NCI-H2081 treated with DMSO at 0.1 percent for 48 hours (cell line): ENCODE measurements at places on chromosomes 1 and 21.

DNA sequence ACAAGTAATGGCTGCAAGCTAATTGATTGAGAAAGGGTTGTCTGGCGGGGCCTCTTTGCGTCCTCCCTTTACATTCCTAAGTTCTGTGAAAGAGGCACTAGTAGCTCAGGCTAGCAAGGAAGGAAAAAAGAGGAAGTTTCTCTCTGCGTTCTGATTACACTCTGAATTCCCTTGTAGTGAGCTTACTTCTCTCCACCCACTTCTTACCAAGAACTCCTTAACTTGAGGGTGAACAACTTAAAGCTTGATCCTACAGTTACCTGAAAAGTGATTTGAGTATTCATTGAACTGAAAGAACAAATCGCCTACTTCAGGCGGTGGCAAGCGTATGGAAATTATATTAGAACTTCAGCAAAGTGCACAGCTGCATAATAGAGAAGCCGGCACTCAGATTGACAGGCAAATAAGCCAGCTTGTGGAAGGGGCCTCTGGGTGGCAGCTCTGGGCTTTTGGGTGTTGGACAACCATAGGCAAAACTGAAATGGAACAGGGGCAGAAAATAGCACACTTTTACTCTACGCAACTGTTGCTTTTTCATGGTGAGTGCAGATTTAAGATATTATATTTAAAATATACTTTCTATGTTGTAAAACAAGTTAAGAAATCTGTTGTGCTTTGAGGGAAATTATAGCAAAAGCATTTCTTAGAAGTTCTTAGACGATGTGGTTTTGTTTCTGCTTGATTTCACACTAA lies 464.5 kb downstream of the USP25 start:
- DNase-seq: no peak

- no peak for DNase-seq
These were observed 521.4 kb upstream of the CAMK1G start for GRCh38 chr1:209062081-209062620.

DNA sequence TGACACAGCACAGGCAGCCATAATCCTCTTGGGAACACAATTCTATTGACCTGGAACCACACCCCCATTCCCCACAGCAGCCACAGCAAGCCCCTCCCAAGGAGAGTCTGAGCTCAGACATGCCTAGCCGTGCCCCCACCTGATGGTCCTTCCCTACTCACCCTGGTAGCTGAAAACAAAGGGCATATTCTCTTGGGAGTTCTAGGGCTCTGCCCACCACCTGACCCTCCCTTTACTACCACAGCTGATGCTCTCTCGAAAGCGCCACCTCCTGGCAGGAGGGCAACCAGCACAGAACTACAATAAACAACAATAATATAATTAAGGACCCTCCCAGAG lies 184.8 kb upstream of the COA6 start:
- no peak for DNase-seq

GRCh38 chr1:171742577-171742922 lies 685 bp upstream of the VAMP4 start:
- no peak for DNase-seq

DNA sequence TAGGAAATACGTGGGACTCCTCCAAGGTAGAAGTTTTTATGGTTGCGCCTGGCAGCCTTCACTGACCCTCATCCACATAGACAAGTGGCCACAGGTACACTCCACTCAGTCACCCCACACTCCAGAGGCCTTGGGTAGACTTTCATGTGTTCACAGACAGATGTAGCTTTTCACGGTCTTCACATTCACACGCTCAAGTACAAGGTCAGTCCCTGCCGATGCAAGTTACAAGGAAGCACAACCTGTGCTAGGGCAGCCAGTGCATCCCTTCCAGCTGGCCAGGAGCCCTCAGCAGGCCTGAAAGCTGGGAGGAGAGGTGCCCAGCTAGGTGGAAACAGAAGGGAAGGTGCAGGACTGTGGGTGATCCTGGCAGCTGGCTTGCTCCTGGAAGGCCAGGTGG lies 55.5 kb upstream of the FAM20B start:
- no peak for DNase-seq

- no peak for DNase-seq
These were observed 393.1 kb downstream of the CAMTA1 start for GRCh38 chr1:7178336-7178735.

DNA sequence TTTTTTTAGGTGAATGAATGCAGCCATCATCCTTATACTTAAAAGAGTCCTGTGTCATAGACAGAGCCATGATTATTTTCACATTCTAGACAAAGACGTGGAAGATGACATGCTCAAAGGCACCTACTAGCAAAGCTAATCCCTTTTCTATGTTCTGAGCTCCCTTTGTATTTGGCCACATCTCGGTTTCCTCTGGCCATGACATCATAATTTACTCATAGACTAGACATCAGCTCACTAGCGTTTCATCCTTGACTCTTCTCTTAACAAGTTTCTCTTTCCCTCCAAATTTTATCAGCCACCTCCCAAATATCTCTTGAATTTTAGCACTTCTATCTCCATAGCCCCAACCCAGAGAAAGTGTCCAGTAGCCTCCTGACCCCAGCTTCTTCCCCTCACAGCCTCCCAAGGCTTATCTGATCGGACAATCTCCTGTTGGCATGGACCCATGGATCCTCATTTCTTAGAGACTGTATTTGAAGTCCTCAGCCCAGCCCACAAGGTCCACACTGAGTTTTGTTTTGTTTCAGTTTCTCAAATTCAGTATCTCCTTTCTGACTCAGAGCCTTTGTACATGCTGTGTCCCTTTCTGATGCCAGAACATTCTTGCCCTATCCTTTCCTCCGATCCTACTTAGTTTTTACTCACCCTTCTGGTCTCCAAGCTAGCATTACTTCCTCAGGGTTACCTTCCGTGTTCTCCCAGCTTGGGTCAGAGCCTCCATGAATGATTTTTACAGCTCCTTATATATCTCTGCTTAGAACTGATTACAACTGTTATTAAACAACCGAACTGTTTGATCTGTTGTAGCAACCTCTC lies 33.0 kb upstream of the EPS8L3 start:
- no peak for DNase-seq
